Stimulated activated CD8-positive, alpha-beta memory T cell treated with anti-CD3 and anti-CD28 coated beads, Interleukin-15, amount 100 ng/mL, for 1 hour (primary cell): ENCODE measurements at places on chromosomes 5 and 9.

GRCh38 chr9:83431101-83432060 lies 106.8 kb downstream of the FRMD3 start:
- no peak for DNase-seq

- no peak for DNase-seq
Observed at GRCh38 chr9:99176527-99177013, 45.2 kb downstream of the ALG2 start.

GRCh38 chr5:157965989-157966388 lies 107.0 kb upstream of the CLINT1 start:
- no peak for DNase-seq

DNA sequence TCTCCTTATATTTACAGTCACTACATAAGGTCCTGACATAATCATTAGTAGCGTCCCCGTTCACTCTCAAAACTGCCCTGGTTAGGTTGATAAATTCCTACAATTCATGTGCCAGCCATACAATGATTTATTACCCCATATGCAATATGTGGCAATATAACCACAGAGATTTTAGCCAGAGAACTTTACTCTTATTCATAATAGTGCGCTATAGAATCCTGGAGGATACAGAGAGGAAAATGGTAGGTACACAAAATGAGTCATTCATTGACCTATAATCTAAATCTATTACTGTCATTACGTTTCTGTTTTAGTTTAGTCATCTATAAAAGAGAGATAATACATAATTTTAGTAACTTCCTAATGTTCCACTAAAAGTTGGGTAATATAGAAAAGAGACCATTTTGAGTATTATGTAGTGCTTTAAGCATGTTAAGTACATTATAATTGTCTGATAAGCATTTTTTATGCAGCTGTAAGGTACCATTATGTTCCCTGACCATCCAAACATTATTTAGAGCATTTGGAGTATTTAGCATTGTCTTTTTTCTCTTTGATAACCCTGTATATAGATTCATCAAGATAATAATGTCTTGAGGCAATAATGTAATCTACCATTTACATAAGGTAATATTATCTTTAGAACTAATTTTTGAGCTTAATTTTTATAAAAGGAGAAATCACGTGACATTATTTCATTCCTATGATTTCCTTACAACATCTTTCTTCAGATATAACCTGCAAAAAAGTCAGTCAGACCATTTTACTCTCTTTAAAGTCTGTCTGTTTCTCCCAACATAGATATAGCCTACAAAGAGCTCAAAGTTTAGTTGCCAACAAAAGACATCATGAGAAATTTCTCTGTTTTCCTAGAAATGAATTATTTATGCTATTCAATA lies 655.5 kb upstream of the ZNF608 start:
- DNase-seq, result no peak
